ENCODE measurements at places on chromosomes 11 and 22. TPM values are rescaled to one million over a fixed set of nuclear protein-coding genes. Genes with fewer than 3 reads are reported as not detected.

ANO1 gene
- total RNA-seq, result 4.1 TPM

LRP4 gene
- total RNA-seq, result 4.1 TPM

RBM14 gene
- 12.2 TPM for total RNA-seq

CD44 gene
- total RNA-seq, result 341 TPM

GP1BB gene
- total RNA-seq, result 0.18 TPM

GAS2L1 gene
- 1.4 TPM for total RNA-seq

APOBEC3H gene
- total RNA-seq, result not detected

STX5 gene
- 48.6 TPM for total RNA-seq

DNA sequence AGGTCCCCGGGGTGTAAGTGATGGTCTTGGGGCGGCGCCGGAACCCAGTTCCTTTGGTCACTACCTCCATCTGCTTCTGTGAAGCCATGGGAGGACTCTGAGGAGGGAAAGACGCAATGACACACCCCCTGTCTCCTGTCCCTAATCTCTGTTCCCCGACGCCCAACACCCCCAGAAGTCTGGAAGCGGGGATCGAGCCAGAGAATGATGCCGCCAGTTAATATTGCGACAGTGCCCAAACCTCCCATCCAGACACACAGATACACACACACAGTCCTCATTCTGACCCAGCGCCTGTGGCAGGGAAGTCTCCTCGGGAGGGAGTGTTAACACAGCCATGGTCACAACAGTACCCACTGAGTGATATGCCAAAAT is 352 bp downstream of the C22orf23 start:
- no peak for DNase-seq

GRCh38 chr11:120205596-120206161 is 5.2 kb upstream of the OAF start:
- peak; percentile 86 for DNase-seq

- DNase-seq, result peak; percentile 61
Observed at GRCh38 chr22:46072110-46072881, 78.0 kb upstream of the PPARA start.

DNA sequence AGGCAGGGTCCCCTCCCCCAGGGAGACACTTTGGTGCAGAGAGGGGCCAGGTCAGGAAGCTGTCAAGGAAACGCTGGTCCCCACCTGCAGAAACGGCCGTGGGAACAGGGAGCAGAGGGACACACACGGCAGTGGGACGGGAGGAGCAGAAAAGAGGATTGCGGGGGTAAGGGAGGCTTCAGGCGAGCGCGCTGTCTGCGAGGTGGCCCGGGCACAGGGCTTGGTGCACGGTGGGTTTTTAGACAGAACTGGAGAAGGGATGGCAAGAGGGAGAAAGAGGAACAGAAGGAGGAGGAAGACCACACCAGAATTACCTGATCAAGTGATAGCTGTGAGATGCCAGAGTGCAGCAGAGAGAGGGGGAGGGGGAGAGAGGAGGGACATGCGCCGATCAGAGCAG is 6.0 kb upstream of the KLHL35 start:
- no peak for DNase-seq

GRCh38 chr22:42022162-42022847 is 23.7 kb downstream of the WBP2NL start:
- DNase-seq, result no peak

- no peak for DNase-seq
Observed at GRCh38 chr22:43990044-43990443, 34.1 kb upstream of the PARVB start.

GRCh38 chr11:68735646-68736045 is 15.7 kb downstream of the TESMIN start:
- no peak for DNase-seq

GRCh38 chr11:35098855-35099254 is 40.1 kb upstream of the CD44 start:
- no peak for DNase-seq

- DNase-seq, result no peak
Observed at GRCh38 chr11:130161441-130162145, 2.0 kb downstream of the ST14 start.

GRCh38 chr11:68934666-68935065 is 31.0 kb downstream of the IGHMBP2 start:
- no peak for DNase-seq

DNA sequence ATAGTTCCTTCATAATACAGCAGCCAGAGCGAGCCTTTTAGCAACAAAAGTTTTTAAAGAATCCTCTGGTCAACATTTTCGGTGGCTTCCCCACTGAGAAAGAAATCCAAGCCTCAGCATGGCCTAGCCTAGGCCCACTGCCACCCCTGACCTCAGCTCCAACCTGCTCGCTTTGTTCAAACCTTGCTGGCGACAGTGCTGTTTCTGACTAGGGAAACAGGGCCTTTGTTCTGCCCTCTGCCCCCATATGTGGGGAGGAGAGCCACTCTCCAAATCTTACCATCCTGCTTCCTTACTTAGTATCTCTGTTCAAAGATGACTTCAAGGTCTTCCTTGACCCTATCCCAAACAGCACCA is 95.8 kb downstream of the CCDC83 start:
- DNase-seq, result no peak

DNA sequence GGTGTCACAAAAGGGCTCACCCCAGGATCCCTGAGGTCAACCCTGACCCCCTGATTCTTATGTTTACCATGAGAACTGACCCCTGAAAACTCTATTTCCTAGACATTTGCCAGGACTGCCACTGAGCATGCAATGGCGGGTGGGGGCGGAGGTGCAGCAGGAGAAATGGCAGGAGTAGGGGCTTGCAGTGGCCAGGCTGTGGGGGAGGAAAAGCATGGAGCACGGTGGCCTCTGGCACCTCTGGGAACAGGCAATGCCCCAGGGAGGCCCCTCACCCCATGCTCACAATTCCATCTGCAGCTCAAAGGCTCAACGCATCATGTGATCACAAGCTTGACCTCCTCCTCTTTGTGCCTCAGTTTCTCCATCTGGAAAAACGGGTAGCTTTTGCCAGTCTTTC is 46.5 kb upstream of the FGF3 start:
- DNase-seq, result no peak

- no peak for DNase-seq
Observed at GRCh38 chr11:80838153-80838552, 1397.3 kb upstream of the TENM4 start.

- DNase-seq, result no peak
Observed at GRCh38 chr11:5815534-5815933, 6.8 kb downstream of the OR52N2 start.
